Activated T-helper 1 cell treated with Interleukin-2 at 50 U/mL for 16 hours (primary cell): ENCODE measurements at places on chromosomes 16 and 17.
A peak's percentile ranks its signal among the peaks of the same experiment; 100 is the strongest.

GRCh38 chr17:28865946-28866752 is 11.3 kb downstream of the ERAL1 start:
- DNase-seq: no peak

GRCh38 chr17:38918916-38919315 is 6.5 kb upstream of the LASP1NB start:
- no peak for DNase-seq

GRCh38 chr17:77599699-77600098 is 358.8 kb upstream of the TNRC6C start:
- DNase-seq: no peak

DNA sequence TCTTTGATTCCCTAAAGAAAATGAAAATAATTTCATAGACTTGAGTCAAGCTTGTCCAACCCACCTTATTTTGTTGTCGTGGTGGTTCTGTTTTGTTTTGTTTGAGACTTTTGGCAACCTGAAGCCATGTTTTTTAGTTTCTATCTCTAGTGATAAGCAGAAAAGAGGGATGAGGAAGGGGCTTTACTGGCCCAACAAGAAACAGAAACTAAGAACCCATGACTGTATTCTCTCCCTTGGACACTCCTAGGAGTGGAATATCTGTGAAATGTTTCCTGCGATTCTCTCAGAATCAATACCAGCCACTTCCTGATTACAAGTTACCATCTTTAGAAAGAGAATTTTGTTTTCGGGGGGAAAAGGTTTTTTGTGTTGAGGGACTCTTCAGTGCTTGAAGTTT is 207.5 kb downstream of the PRKCA start:
- DNase-seq: no peak

- no peak for DNase-seq
Measured at GRCh38 chr16:79659344-79659743, 58.8 kb upstream of the MAF start.

DNA sequence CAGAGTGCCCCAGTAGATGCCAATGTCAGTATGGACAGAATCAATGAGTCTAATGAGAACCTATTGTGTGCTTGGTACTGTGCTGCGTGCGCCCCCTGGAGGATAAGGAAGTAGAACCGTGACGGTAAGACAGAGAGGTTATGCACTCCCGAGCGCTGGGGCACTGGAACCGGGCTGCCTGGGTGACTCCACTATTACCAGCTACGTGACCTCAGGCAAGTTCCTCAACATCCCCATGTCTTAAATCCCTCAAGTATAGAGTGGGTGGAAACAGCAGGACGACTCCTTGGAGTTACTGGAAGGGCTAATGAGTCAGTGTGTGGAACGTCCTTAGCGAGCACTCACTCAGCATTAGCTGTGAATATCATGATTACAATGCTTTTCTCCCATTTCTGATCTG is 16.2 kb downstream of the CHST4 start:
- DNase-seq: peak; percentile 17

DNA sequence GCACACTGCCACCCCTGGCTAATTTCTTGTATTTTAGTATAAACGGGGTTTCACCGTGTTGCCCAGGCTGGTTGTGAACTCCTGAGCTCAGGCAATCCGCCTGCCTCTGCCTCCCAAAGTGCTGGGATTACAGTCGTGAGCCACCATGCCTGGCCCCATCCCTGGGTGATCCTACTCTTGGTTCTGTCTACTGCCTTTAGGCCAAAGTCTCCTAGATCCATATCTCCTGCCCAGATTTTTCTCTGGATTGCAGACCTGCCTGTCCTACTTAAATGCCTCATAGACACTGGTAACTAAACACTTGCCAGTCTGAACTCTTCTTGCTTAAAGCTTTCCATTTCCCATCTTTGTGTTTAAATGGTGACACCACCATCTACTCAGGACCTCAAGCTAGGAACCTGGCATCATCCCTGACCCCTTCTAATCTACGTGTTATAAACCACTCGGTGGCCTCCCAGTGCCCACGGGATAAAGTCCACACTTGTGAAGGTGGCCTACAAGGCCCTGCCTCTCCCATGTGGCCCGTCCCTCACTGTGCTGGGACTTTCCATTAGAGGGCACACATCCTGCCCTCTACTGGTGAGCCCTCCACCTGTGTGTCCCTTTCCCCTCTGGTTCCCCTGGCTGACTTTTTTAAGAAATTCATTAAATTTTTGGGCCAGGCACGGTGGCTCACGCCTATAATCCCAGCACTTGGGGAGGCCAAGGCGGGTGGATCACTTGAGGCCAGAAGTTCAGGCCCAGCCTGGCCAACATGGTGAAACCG is 51.1 kb downstream of the USP43 start:
- DNase-seq: no peak
